ENCODE measurements at places on chromosomes 16 and 17. TPM values are rescaled to one million over a fixed set of nuclear protein-coding genes. Genes with fewer than 3 reads are reported as not detected.

Gene SHISA9
- 0.08 TPM for total RNA-seq

Gene PEMT
- total RNA-seq = 62.2 TPM

Gene GOT2
- total RNA-seq = 176 TPM

Gene ALDOC
- total RNA-seq = 1.4 TPM

Data from A549 treated with dexamethasone at 1 μM for 4 hours (cell line).